ENCODE measurements at places on chromosomes 7 and 10. TPM values are rescaled to one million over a fixed set of nuclear protein-coding genes. Genes with fewer than 3 reads are reported as not detected.

CALHM1 gene
- not detected for total RNA-seq

MYO1G gene
- total RNA-seq: 0.34 TPM

NUTM2B gene
- 0.68 TPM for total RNA-seq

SLC39A12 gene
- total RNA-seq: not detected

RP9 gene
- total RNA-seq: 12.2 TPM

PIK3CG gene
- total RNA-seq: not detected

CAMK2G gene
- 20.6 TPM for total RNA-seq

C10orf90 gene
- total RNA-seq: not detected
